ENCODE measurements at places on chromosomes 4 and X.

- DNase-seq = no peak
These were observed 24.1 kb downstream of the ADH7 start for GRCh38 chr4:99411041-99411440.

- DNase-seq = no peak
These were observed at the start of gene ADGRL3 for GRCh38 chr4:61200187-61200915. Gene ADGRL3, plus strand, starts transcription at chr4:61200326.

- no peak for DNase-seq
These were observed 177.0 kb upstream of the TTC29 start for GRCh38 chr4:147122685-147123084.

DNA sequence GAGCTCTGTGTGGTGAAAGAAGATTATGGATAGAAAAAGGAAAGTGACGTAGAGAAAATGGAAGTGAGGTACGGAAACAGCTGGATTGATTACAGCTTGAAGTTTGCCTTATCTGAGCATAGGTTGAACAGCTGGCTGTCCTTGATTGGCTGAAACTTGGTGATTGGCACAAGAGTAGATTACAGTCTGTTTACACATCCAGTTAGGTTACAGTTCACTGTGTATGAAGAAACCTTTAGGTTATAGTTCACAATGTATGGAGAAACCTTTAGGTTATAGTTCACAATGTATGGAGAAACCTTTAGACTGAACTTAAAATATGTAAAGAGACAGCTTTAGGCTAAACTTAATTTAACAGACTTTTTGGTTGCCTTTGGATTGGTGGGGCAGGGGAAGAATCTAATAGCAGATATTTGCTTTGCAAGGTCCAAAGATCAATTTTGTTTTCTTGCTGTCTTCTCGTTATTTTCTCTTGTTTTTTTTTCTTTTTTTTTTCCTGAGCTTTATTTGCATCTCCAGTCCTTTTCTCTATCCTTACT is 15.6 kb upstream of the ART3 start:
- no peak for DNase-seq

DNA sequence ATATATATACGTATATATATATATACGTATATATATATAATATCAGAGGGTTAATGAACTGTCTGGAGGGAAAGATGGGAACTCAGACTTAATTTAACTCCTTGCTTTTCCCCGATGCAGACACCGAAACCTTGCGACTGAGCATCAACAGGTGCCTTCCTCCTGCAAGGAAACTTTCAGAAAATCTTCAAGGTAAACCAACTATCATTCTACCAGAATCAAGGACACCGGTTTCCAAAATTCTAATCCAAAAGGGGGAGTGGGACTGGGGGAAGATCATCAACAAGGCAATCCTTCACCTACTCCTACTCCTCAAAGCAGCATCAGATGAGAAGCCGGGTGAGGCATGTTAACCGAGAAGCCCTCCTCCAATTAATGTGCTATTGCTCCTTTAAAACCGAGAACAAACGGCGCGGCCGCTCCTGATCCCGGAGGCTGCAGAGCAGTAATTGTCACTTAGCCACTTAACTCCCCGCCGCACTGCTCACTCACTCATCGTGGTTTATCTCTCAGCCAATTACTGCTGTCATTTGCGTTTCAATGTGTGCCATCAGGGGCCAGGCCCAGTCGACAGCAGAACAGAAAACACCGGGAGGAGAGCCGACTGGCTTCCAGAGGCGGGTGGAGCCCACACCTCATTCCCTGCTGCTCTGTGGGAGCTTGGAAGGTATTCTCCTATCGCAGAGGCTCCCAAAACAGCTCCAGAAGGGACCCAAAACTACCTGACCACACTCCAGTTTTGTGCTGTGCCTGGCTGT is 61.7 kb downstream of the MAML3 start:
- no peak for DNase-seq
